ENCODE measurements at places on chromosomes 6 and 20.

GRCh38 chr6:15682965-15683822 lies 20.4 kb upstream of the DTNBP1 start:
- DNase-seq = no peak

GRCh38 chr20:18001131-18001921 lies 32.5 kb downstream of the MGME1 start:
- peak; percentile 78 for DNase-seq

GRCh38 chr6:44042989-44043478 lies 84.2 kb downstream of the MRPL14 start:
- peak; percentile 64 for DNase-seq

DNA sequence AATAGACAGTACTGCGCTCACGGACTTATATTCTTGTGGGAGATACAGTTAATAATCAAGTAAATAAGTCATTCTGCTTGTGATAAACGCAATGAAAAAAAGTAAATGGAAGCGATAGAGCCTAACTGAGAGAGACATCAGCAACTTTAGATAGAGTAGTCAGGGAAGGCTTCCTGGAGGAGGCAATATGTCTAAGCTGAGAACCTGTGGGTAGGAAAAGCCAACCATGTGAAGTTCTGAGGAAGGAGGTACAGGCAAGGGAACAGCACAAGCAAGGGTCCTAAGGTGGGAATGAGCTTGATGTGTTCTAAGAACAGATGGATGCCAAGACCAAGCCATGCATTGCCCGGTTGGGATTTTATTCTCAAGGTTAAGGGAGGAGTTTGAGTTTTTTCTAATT lies 7.2 kb upstream of the KCNB1 start:
- no peak for DNase-seq

DNA sequence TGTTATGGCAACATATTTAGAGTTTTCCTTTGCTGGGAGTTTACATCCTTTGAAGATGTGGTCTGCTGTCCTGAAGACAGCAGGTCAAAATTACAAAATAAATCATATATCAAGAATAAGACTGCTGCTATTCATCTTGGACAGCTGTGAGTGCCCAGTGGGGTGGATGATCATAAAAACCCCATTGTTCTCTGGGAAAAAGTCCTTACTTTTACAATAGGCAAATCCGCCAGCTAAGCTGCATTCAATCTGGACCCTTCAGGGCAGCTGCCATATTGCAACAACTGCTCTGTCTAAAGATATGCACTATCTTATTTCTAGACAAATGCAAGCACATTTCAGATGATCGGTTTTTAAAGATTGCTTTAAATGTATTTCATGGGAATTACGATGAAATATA lies 19.4 kb downstream of the CASS4 start:
- no peak for DNase-seq

DNA sequence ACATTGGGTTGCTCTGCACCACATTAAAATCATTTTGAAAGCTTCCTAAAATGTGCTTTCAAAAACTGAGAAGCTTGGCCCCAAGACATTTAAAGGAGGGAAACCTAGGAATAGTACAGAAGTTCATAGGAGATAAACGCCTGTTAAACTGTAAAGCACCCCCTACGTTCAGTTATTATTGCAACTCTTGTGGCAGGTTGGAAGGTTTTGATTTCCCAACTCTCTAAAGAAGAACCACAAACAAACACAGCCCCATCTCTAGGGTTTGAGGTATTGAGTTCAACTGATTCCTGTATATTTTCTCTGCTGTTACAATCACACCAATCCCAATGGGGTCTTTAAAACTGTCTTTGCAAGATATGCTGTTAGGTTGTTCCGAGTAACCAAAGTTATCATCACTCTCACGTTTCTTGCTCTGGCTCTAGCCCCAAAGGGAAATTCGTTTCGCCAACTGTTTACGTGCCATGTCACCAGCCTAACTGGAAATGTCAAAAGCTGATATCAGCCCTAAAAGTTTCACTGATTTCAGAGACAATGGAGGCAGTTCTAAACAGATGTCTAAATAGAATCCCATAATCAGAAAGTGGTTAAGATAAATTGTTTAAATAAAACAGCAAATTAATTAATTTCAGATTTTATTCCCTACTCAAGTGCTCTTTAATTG lies 12.1 kb downstream of the TFAP2A start:
- DNase-seq = no peak

- DNase-seq = no peak
These were observed 278.6 kb upstream of the MAP3K7 start for GRCh38 chr6:90865513-90865912.

DNA sequence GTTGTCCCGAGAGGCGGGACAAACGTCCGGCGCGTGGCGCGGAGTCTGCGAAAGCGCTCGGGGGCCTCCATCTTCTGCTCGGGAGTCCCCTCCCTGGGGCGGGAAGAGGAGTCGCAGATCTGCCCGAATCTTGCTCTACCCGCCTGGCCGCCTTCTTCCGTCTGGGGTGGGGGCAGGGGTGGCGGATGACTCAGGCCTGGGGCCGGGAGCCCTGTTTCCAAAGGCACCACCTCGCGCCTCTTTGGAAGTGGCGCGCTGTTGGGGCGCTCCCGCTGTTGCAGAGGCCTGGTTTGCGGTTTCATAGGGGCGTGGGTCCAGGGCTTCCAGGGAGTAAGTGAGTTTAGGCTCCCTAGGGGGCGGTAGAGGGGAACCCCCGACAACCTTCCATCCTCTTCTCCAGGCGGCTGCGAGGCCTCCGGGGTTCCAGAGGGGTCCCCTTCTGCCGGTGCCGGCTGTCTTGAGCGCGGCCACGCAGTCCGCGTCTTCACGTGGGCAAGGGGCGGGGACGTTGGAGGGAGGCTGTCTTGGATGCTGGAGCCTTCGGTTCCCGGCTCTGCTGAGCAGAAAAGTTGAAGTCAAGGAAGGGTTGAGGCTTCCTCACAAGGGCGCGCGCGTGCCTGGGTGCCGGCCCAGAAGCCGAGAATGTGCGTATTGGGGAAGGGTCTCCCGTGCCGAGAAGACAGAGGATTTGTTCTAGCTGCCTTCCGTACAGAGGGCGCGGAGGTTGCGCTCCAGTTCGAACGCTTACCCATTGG lies 2.6 kb upstream of the TFAP2C start:
- DNase-seq = peak; percentile 44
